ENCODE measurements at places on chromosomes 2 and 18.

DNA sequence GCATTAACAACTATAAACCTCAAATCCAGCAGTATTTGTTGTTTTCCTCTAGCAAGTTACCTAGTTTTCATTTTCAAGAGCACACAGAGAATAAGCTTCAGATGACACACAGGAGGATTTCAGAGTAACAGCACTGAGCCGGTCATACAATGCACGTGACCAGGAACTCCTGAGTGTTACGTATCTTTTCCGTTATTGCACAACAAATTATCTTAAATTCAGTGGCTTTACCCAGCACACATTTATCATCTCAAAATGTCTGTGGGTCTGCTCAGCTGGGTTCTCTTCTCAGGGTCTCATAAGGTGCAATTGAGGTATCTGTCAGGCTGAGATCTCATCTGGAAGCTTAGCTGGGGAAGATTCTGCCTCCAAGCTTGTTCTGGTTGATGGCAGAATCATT is 379.5 kb upstream of the KLHL29 start:
- no peak for DNase-seq

- DNase-seq: no peak
Observed at GRCh38 chr2:168424112-168424951, 31.7 kb upstream of the CERS6 start.

DNA sequence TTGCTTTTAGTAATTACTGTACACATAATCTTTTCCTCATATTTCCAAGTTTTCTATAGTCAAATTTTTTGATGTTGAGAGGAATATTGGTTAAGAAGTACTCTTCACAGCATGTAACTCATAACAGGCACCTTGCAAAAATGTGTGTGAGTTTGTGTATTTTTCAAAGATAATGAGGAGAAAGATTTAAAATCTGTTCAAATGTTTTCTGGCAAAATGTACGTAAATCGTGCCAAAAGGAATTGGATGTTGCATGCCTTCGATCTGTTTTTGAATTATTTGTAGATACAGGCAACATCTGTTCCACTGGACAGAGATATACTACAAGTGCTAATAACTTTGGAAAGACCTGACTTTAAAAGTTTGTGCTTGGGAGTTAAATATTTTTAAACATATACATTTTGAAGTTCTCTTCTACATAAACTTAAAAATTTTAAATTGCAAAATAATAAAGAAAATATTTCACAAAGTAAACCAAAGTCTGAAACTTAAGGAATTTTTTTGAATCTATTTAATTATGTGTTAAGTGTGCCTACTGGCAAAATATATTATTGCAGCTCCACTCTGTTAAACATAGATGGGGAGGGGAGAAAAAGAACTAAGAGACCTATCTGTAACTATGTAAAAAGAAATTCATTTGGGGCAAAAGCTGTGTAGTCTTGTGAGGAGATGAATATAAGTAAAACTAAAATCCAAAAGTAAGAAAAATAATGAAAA is 133.5 kb upstream of the UBE2E3 start:
- no peak for DNase-seq

- DNase-seq: no peak
Observed at GRCh38 chr2:60973705-60974104, 43.8 kb upstream of the PEX13 start.

- DNase-seq: no peak
Observed at GRCh38 chr2:9118383-9118960, 88.1 kb upstream of the ASAP2 start.
